ENCODE measurements at places on chromosomes 16 and 17. TPM values are rescaled to one million over a fixed set of nuclear protein-coding genes. Genes with fewer than 3 reads are reported as not detected.

Gene GAS7
- total RNA-seq, result 50.6 TPM

Gene FNDC8
- total RNA-seq, result not detected

Gene ZNF385C
- total RNA-seq, result 0.78 TPM

Gene EFCAB3
- total RNA-seq, result not detected

GRCh38 chr16:4372578-4373355 is 1.1 kb downstream of the VASN start:
- peak overlapping the region; percentile 75 for H3K4me3 ChIP-seq
- DNase-seq, result no peak
- no peaks in the 10 kb centered on the region for H3K36me3 ChIP-seq
- peak overlapping the region; percentile 82 for H3K27ac ChIP-seq
- no peaks in the 10 kb centered on the region for H3K27me3 ChIP-seq

DNA sequence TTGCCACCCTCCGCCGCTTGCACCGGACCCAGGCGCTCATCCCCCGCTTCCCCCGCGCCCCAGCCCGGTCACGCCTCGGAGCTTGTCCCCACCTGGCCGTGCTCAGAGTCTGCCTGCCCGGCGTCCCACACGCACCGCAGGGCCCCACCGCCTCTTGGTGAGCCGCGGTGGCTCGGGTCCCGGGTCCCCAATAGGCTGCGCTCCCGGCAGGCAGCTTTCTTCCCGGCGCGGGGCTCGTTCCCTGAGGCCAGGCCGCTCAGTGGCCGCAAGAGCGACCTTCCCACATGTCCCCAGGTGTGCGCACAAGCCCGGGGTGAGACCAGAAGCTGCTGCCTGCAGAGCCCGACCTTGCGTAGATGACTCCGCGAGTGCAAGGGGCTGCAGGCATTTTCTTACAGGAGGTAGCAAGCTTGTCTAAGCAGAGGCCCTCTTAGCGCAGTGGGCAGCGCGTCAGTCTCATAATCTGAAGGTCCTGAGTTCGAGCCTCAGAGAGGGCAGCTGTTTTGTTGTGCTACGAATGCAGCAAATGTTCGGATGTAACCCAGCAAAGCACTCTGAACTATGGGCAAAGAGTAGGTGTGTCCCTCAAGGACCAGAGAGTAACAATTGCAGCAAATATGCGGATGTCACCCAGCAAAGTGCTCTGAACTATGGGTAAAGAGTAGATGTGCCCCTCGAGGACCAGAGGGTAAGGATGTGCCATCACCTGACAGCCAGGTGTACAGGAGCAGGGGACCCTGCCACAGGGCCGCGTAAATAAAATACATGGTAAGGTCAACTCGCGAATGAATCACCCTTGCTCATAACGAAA is 15.6 kb downstream of the TLE7 start:
- peaks cover 28% of the 10 kb centered on the region for H3K27me3 ChIP-seq
- no peak overlapping the region for H3K27ac ChIP-seq
- no peaks in the 10 kb centered on the region for H3K36me3 ChIP-seq
- DNase-seq, result peak; percentile 57
- no peaks in the 10 kb centered on the region for H3K4me1 ChIP-seq

DNA sequence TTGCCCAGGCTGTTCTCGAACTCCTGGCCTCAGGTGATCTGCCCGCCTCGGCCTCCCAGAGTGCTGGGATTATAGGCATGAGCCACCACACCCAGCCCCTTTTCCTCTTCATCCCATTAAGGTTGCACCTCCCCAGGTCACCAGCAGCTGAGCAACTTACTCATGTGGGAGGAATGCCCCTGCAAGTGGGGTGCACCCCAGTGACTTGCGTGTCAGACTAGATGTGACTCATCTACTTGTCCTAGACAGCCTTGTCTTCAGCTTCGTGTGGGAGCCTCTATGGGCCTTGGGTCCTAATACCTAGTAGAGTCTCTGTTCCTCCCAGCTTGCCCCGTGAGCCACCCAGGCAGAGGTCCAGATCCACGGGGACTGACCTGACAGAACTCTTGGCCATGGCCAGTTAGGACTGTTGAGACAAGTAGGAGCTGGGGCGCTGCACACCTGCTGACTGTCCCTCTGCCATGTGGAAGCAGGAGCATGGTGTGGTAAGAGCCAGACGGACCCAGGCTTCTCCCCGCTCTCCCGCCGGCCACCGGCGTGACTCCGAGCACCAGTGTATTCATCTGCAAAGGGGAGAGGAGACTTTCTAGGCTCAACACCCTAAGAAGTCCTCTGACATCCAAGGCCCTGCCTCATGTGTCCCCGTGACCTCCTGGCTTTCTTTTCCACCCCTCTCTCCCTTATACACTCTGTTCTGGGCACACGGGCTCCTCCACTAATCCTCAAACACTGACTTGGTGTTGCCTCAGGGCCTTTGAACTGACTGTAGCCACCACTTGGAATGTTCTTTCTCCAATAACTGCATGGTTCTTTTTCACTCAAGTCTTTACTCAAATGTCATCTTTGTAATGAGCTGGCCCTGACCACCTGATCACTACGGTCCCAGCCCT is 11.6 kb upstream of the CBX4 start:
- DNase-seq, result no peak
- no peaks in the 10 kb centered on the region for H3K27me3 ChIP-seq
- H3K36me3 ChIP-seq, result no peaks in the 10 kb centered on the region
- H3K4me3 ChIP-seq, result no peak overlapping the region
- no peak overlapping the region for H3K27ac ChIP-seq

- DNase-seq, result no peak
- H3K27me3 ChIP-seq, result no peaks in the 10 kb centered on the region
- H3K4me1 ChIP-seq, result peaks cover 8% of the 10 kb centered on the region
- H3K27ac ChIP-seq, result peak overlapping the region; percentile 34
- H3K4me3 ChIP-seq, result no peak overlapping the region
Observed at GRCh38 chr16:78122774-78123315, 23.4 kb downstream of the WWOX start.

DNA sequence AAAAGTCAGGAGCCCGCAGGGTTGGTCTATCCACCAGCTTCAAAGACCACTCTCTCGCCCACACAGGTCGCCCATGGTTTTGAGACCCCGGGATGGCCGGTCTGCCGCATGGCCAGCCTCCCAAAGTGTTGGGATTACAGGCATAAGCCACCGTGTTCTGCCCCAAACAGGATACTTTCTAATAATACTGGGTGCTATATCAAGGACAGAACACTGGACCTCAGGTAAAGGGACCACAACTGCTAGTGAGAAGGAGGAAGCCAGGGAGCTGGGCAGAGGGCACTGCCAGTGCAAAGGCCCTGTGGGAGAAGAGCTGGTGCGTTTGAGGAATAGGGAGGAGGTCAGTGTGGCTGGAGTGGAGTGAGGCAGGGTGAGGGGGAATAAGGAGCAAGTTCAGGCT is 34.1 kb downstream of the IL21R start:
- no peak overlapping the region for H3K27ac ChIP-seq
- no peaks in the 10 kb centered on the region for H3K27me3 ChIP-seq
- no peaks in the 10 kb centered on the region for H3K36me3 ChIP-seq
- peak; percentile 25 for DNase-seq

GRCh38 chr17:72984145-72984925 is 108.2 kb downstream of the SLC39A11 start:
- H3K4me3 ChIP-seq, result no peak overlapping the region
- no peaks in the 10 kb centered on the region for H3K36me3 ChIP-seq
- peaks cover 9% of the 10 kb centered on the region for H3K4me1 ChIP-seq
- H3K27me3 ChIP-seq, result no peaks in the 10 kb centered on the region

- DNase-seq, result peak; percentile 73
- H3K4me3 ChIP-seq, result no peak overlapping the region
- H3K27me3 ChIP-seq, result no peaks in the 10 kb centered on the region
- H3K36me3 ChIP-seq, result peaks cover 42% of the 10 kb centered on the region
- H3K4me1 ChIP-seq, result peaks cover 6% of the 10 kb centered on the region
Observed at GRCh38 chr17:17890773-17891759, 54.3 kb upstream of the SREBF1 start.

DNA sequence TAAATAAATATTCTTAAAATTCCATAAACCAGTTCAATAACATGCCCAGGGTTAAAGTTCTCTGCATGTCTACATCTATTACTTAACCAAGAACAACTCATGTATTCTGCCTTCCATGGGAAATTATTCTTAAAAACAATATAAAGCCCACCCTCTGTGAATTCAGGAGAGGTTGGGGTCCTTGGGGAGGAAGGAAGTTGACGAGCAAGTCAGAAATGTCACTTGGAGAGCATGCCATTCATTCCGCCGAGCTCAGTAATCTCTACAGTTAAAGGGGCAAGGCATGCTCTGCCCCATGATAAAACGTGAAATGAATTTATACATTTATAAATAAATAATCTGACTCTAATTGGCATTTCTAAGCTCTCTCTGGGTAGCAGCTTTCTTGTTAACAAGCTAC is 405.1 kb downstream of the TOX3 start:
- H3K36me3 ChIP-seq, result no peaks in the 10 kb centered on the region
- H3K27me3 ChIP-seq, result no peaks in the 10 kb centered on the region
- no peak overlapping the region for H3K4me3 ChIP-seq
- no peak overlapping the region for H3K27ac ChIP-seq

GRCh38 chr17:82926081-82926480 is 86.3 kb upstream of the ZNF750 start:
- no peak overlapping the region for H3K27ac ChIP-seq
- DNase-seq, result no peak
- H3K36me3 ChIP-seq, result peaks cover 66% of the 10 kb centered on the region
- no peak overlapping the region for H3K4me3 ChIP-seq
- H3K4me1 ChIP-seq, result no peaks in the 10 kb centered on the region

GRCh38 chr17:66555605-66556004 is 253.2 kb downstream of the PRKCA start:
- no peaks in the 10 kb centered on the region for H3K36me3 ChIP-seq
- H3K4me1 ChIP-seq, result no peaks in the 10 kb centered on the region
- no peaks in the 10 kb centered on the region for H3K27me3 ChIP-seq

- no peak within 1 kb of the TSS for H3K4me3 ChIP-seq
- no peak within 1 kb of the TSS for H3K27ac ChIP-seq
- H3K27me3 ChIP-seq, result no peaks in the 10 kb centered on the region
- DNase-seq, result no peak
- H3K4me1 ChIP-seq, result no peaks in the 10 kb centered on the region
Observed at GRCh38 chr17:70074956-70075355, at the start of gene KCNJ16. KCNJ16 (plus strand) TSS chr17:70075225; CDS start chr17:70132088, 56,863 bp downstream.

- peaks cover 35% of the 10 kb centered on the region for H3K4me1 ChIP-seq
- no peaks in the 10 kb centered on the region for H3K27me3 ChIP-seq
- no peak for DNase-seq
- H3K4me3 ChIP-seq, result no peak overlapping the region
- no peaks in the 10 kb centered on the region for H3K36me3 ChIP-seq
Observed at GRCh38 chr17:4849011-4849536, 15.9 kb downstream of the MINK1 start.

GRCh38 chr17:36485027-36485426 is 1.5 kb upstream of the ZNHIT3 start:
- no peak overlapping the region for H3K4me3 ChIP-seq
- no peaks in the 10 kb centered on the region for H3K36me3 ChIP-seq
- H3K27ac ChIP-seq, result no peak overlapping the region
- H3K27me3 ChIP-seq, result peaks cover 21% of the 10 kb centered on the region

DNA sequence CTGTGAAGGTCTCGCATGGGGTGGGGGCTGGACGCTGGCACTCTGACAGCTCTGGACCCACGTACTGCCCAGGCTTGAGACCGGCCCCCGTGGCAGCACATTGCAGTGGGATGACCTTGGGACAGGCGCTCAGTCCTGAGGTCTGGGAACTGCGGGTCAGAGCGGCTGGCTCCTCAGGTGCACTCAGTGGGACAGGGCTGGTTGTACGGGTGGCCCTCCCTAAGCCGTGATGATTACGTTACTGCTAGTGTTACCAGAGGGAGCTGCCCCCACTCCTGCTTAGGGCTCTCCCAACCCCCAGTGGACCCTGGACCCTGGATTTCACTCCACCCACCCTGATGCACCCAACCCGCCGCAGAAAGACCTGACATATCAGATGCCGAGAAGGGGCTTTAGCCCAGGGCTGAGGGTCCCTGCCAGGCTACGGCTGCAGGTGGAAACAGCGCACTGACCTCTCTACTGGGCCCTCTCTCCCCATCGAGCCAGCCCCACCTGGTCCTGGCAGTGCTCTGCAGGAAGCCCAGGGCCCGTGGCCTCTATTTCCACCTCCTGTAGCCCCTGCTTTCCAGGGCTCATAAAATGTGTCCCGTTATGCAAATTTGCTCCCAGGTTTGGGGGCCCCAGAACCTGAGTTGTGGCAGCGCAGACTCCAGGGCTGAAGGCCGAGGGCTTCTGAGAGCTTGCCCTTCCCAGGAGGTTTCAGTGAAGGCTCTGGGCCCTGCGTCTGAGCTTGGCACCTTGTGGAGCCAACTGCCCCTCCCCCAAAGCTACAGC is 77.2 kb downstream of the RTN4RL1 start:
- no peaks in the 10 kb centered on the region for H3K36me3 ChIP-seq
- no peaks in the 10 kb centered on the region for H3K4me1 ChIP-seq
- no peak overlapping the region for H3K27ac ChIP-seq
- no peak overlapping the region for H3K4me3 ChIP-seq

GRCh38 chr17:79159926-79160325 is 85.3 kb downstream of the ENGASE start:
- no peaks in the 10 kb centered on the region for H3K36me3 ChIP-seq
- no peak overlapping the region for H3K27ac ChIP-seq
- peaks cover 24% of the 10 kb centered on the region for H3K27me3 ChIP-seq
- DNase-seq, result no peak

DNA sequence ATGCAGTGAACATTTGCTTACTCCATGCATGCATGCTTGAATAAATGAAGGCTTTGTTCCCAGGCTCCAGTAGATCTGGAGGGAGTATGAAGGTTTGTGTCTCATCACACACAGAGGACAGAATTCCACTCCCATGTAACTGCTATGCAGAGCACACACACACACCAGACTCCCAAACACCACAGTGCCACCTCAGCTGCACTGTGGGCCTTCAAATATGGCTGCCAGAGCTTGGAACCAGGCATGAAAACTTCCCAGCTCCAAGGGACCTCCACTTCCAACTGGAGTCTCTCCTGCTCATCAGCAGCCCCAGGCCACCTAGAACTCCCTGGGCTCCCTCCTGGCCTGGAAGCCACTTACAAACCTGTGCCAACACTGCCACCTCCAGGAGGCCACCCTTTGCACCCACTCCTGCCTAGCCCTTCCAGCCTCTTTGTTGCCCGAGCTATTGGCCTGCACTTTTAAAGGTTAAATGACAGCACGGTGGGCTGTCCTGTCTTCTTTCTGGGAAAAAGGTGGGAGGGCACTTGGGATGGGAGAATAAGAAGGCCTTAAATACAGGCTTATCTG is 151.2 kb downstream of the ZNF423 start:
- no peaks in the 10 kb centered on the region for H3K27me3 ChIP-seq
- peaks cover 13% of the 10 kb centered on the region for H3K4me1 ChIP-seq
- no peak for DNase-seq
- H3K27ac ChIP-seq, result no peak overlapping the region

GRCh38 chr16:19400711-19401110 is 17.0 kb upstream of the TMC5 start:
- no peak for DNase-seq
- H3K4me1 ChIP-seq, result peaks cover 3% of the 10 kb centered on the region
- H3K27ac ChIP-seq, result no peak overlapping the region

- DNase-seq, result no peak
- no peaks in the 10 kb centered on the region for H3K4me1 ChIP-seq
- no peak overlapping the region for H3K4me3 ChIP-seq
- no peaks in the 10 kb centered on the region for H3K36me3 ChIP-seq
- H3K27me3 ChIP-seq, result no peaks in the 10 kb centered on the region
Observed at GRCh38 chr16:5820472-5820871, 722.9 kb upstream of the EEF2KMT start.

GRCh38 chr16:11781773-11782172 is 15.3 kb downstream of the ZC3H7A start:
- no peak for DNase-seq
- peaks cover 43% of the 10 kb centered on the region for H3K36me3 ChIP-seq
- peaks cover 60% of the 10 kb centered on the region for H3K4me1 ChIP-seq
- H3K4me3 ChIP-seq, result no peak overlapping the region

Data from upper lobe of right lung (tissue), 1 donor.